Activated T-cell treated with anti-CD3 and anti-CD28 coated beads, Interleukin-2, amount 50 U/mL, for 72 hours (primary cell): ENCODE measurements at places on chromosomes 5 and 9. TPM values are rescaled to one million over a fixed set of nuclear protein-coding genes. Genes with fewer than 3 reads are reported as not detected.

GRCh38 chr9:126592461-126592860 is 21.3 kb upstream of the LMX1B start:
- DNase-seq, result no peak

GRCh38 chr5:107320846-107321245 is 349.9 kb downstream of the EFNA5 start:
- DNase-seq, result no peak

DNA sequence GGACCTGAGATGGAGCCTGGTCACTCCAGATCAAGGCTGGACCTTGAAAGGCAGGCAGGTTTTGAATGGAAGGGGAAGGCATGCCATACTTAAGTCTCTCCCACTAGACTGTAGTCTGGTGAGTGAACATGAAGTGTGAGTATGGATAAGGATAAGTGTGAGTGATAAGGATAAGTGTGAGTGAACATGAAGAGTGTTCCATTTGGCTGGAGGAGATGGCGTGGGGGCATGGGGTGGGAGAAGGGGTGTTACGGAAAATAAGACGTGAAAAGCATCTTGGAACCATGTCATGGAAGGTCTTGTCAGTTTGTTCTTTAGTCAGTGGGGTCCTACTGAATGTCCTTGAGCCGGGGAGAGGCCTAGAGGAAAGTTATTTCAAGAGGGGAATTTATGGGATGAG is 32.8 kb downstream of the HMGXB3 start:
- no peak for DNase-seq

Gene PCDHAC2
- total RNA-seq, result not detected

Gene FOXD4L5
- total RNA-seq, result 0.25 TPM
